CD4-positive, alpha-beta T cell treated with Interleukin-6 at 100 ng/mL for 8 hours (primary cell): ENCODE measurements at places on chromosomes 5 and 9.

GRCh38 chr5:123873846-123874245, 361.9 kb downstream of the CSNK1G3 start:
- DNase-seq, result no peak

- no peak for DNase-seq
Observed at GRCh38 chr5:18811661-18812060, 1176.3 kb downstream of the CDH18 start.

- DNase-seq, result no peak
Observed at GRCh38 chr5:89282554-89283510, 399.8 kb upstream of the MEF2C start.

DNA sequence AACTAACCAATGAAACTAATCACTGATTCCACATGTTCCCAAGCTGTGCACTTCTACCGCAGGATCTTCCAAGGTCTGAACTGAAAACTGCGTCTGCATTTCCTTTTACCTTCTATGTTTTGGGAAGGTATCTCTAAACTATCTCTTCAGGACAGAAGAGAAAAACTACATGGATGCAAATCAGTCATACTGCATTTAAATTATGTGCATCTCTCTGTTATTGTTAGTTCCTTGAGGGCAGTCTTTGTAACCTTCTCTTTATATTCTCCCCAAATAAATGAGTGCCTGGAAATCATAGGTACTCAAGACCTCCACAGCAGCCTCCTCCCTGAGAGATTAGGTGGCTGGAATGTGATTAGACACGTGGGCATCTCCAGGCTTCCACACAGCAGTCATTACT, 17.1 kb downstream of the MTX3 start:
- no peak for DNase-seq

DNA sequence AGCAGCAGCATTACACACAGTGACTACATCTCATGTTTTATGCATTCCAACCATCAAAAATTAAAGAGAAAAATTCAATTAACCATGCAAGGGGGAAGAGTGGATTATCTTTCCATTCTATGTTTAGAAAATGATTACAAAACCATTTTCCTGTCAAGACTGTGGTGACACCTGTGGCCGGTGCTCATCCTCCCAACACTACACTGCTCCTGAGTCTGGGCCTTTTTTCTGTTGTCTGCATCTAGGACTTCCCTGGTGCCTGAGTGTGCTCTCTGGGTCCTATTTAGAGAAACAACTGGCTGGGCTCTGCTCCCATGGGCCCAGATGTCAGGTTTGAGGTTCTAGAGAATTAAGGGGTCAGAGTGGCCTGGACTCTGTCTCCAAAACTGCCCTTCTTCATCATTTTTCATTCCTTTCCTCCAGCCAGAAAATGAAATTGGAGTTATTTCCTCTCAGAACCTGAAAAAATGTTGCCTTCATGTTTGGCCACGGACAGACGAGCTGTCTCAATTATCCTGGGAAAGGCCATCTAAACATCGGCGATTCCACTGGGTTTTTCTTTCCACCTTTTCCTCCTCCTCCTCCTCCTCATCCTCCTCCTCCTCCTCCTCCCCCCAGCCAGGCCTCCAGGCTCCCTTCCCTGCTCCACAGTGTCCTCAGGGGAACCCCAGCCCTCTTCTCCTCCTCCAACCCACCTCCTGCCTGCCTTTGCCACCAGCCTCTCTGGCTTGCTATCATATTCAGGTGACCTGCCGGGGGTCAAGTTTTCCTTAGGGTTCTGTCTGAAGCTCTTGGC, 11.4 kb upstream of the ARSI start:
- no peak for DNase-seq

GRCh38 chr5:103414604-103415003, 148.0 kb downstream of the NUDT12 start:
- no peak for DNase-seq

DNA sequence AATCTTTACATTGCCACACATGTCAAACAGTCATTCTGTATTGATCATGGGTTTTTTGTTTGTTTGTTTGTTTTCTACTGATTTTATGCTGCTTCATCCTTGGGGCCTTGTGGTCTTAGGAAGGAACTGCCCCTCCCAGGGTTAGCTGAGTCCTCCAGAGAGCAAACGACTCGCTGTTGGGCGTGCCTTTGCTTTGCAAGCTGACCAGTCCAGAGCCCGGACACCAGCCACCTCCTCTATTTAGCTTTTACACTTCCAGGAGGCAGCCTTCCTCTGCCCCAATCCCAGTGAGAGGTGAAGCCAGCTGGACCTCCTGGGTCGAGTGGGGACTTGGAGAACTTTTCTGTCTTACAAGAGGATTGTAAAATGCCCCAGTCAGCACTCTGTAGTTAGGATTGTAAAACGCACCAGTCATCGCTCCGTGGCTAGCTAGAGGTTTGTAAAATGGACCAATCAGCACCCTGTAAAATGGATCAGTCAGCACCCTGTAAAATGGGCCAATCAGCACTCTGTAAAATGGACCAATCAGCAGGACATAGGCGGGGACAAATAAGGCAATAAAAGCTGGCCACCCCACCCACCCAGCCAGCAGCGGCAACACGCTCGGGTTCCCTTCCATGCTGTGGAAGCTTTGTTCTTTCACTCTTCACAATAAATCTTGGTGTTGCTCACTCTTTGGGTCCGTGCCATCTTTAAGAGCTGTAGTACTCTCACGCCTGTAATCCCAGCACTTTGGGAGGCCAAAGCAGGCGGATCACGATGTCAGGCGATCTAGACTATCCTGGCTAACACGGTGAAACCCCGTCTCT, 154.4 kb downstream of the ERCC6L2 start:
- no peak for DNase-seq

DNA sequence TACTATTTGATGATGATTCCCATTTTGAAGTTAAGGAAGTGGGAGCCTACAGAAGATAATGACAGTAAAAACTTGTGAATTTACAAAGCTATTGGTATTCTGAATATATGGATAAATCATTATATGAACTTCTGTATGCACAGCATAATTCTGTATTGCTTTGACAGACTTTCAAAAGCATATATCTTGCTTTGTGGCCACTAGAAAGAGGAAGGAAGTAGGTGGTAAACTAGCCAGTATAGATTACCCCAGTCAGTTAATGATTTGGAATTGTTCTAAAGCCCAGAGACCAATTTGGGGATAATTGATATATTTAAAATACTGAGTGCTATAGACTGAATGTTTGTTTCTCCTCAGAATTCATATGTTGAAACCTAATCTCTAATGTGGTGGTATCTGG, 53.0 kb downstream of the NR2F1 start:
- no peak for DNase-seq

DNA sequence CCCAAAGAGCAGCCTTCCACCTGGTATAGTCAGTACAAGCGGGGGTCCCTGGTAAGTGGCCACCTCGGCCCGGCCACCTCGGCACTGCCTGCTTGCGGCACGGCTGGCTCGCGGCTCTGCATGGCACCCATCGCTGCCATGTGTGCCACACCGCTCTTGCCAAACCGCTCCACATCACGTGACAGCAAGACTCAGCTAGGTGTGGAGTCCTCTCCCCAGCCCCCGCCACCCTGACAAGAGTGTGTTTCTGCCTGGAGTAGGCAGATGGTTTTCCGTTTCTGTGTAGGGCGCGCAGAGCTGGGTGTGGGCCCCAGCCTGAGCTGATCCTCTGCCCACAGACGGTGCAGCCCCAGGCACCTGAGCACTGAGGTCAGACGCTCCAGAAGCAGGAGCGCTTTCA, 50.5 kb upstream of the FCN2 start:
- DNase-seq, result no peak

DNA sequence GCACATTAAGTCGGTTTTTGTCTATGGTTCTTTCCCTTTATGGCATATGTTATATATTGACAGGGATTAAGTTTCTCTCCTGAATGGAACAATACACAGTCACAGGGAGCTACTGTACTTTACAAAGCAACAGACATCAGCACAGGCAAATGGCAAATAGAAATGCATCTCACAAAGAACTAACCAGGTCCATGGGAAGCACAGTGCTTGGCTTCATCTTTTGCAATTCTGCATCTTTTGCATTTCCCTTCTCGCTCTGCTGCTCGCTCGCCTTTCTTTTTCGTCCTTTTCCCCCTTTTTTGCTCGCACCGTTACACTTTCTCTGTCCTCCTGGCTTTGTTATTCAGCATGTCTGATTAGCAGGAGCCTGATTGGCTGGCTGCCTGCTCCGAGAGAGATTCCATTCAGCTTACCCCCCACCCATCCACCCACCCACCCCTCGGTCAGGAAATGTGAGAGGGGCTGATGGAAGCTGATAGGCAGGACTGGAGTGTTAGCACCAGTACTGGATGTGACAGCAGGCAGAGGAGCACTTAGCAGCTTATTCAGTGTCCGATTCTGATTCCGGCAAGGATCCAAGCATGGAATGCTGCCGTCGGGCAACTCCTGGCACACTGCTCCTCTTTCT, at the start of gene ADAMTSL1:
Gene ADAMTSL1, plus strand, starts transcription at position 502 of the 628 bp plus-strand sequence. Its CDS starts 80 bp downstream, at position 582.
- DNase-seq, result no peak

DNA sequence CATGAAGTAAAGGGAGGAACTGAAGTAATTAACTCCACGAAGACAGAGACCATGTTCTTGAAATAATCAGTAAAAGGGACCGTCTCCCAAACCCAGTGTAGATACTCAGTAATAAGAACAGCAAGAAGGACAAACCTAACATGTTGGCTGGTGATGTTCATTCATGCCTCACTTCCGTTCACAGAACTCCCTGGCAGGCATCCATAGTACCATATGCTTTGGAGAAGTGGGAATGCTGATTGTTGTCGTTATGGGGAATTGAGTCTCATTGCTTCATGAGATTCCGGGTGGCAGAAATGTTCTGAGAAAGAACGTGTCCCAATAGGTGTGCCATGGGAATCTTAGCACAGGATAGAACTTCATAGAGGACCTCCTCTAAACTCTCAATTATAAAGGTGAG, 452.3 kb downstream of the ZSWIM6 start:
- no peak for DNase-seq

GRCh38 chr5:6503342-6503741, 54.7 kb downstream of the UBE2QL1 start:
- no peak for DNase-seq

- no peak for DNase-seq
Observed at GRCh38 chr5:162384225-162384624, 316.7 kb downstream of the GABRG2 start.

DNA sequence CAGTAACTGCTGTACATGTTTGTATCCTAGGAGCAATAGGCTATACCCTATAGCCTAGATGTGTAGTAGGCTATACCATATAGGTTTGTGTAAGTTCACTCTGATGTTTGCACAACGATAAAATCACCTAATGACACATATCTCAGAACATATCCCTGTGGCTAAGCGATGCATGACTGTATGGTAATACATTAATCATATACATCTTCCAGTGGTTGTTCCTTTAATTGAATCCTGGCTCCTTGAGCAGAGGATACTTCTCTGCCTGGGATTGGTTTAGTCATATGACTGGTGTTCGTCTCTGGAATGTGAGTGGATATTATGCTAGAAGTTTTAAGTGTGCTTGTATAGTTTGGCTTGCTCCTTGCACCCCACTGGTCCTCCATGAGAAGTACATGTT, 425.8 kb downstream of the MAN2A1 start:
- no peak for DNase-seq

- DNase-seq, result no peak
Observed at GRCh38 chr5:9898319-9898718, 268.2 kb upstream of the TAS2R1 start.

DNA sequence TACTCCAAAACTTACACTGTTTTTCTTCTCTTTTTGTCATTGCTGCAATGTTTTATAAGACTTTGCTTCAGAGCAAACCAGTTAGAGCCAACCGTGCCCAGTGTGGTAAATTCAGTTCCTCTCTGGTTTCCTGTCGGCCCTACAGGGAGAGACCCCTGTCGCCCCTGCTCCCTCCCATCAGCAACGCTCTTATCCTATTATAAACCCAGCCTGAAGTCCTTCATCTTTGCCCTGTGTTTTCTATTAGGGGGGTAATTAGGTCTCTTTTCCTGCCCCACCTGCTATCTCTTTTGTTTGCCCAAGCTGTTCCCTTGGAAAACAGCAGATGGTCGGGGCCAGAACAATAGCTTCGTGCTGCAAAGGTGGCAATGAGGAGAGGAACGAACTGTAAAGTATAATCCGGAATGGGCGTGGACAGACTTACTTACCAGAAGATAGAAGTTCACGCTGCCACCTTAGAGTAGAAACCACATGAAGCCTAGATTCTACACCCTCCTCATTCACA, 21.4 kb upstream of the OTULINL start:
- DNase-seq, result peak; percentile 33

DNA sequence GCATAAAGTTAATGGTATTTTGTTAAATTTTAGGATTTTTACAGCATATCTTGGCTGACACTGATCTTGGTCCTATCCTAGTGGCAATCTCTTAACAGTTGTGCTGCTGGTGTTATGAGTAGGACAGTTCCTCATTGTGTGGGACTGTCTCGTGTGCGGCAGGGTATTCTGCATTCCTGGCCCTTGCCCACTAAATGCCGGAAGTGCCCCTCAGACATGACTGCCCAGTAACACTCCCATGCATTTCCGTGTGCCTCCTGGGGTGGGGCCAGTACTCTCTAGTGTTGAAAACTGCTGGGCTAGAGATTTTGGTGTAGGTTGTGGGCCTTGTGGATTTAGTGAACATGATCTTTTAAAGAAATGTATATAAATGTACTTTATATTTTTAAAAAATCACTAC, 227.1 kb upstream of the DMRT1 start:
- DNase-seq, result no peak

- DNase-seq, result no peak
Observed at GRCh38 chr9:97519441-97519970, 18.0 kb downstream of the TMOD1 start.

DNA sequence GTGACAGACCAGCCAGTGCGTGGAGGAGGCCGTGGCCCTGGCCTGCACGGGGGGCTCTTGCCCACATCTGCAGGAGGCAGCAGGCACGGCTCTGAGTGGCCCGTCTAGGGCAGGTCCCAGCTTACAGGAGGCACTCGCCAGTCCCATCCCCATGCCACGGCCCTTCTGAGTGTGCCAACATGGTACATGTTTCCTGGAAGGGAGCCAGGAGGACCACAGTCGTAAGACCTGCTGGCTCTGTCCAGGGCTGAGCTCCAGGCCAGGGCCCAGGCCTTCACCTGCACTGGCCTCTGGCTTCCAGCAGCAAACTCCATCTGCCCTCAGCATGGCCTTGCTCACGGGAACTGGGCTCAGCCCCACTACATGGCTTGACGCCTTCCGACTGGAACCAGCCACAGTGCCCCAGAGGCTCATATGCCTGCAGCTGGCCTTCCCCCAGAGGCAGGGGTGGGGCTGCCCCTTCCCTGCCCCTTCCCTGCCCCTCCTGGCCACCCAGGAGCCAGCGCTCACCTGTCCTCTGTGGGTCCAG, 3.8 kb downstream of the NKD2 start:
- no peak for DNase-seq

GRCh38 chr9:116844621-116845020, 157.5 kb downstream of the TRIM32 start:
- no peak for DNase-seq

- DNase-seq, result no peak
Observed at GRCh38 chr5:157215514-157216167, 35.0 kb downstream of the ITK start.

DNA sequence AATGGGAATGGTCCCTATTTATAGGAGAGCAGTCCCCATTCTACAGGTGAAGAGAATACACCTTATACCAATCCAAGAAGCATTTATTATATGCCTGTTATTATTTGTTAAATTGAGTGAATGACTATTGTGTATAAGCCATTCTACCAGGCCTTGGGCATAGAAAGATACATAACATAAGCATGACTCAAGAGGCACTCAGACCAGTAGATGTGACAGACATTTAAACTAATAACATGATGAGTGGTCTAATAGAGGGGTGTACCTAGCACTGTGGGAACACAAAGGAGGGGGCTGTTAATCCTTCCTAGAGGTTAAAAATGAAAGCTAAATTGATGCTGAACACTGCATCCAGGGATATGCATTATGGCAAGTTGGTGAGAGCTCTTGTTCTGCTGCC, 145.0 kb upstream of the TNC start:
- no peak for DNase-seq
